ENCODE measurements at places on chromosomes 16 and 17.

DNA sequence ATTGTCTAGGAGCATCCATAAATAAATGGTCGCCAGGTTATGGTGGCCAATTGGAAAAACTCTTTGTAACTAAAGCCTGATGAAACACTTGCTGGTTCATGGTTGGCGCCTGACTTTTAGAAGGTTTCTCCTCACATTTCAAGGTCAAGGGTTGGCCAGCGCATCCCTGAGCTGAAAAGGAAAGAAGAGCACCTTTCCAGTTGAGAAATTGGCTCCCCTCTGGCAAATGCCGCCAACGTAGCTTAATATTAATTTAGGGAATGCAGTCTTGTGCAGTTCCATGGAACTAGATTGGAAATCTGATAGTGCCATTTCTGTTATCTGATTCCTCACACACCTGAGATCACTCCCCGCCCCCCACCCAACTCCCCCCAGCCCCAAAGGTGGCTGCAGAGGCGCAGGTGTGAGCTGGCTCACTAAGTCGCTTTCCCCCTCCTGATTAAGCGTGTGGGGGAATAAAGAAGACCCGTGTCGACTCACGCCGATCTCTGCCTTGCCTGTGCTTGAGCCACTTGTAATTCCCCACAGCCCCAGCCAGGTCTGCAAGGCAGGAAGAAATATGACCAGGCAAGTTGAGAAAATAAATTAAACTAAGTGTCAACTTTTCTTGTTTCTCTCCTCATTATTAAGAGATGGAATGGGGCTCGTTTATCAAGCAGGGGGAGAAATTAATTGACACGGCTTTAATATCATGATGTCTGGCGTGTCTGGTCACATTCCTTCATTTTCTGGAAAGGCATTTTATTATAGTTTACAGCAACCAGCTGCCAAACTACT, 157.7 kb downstream of the CCDC182 start:
- no peak for DNase-seq

DNA sequence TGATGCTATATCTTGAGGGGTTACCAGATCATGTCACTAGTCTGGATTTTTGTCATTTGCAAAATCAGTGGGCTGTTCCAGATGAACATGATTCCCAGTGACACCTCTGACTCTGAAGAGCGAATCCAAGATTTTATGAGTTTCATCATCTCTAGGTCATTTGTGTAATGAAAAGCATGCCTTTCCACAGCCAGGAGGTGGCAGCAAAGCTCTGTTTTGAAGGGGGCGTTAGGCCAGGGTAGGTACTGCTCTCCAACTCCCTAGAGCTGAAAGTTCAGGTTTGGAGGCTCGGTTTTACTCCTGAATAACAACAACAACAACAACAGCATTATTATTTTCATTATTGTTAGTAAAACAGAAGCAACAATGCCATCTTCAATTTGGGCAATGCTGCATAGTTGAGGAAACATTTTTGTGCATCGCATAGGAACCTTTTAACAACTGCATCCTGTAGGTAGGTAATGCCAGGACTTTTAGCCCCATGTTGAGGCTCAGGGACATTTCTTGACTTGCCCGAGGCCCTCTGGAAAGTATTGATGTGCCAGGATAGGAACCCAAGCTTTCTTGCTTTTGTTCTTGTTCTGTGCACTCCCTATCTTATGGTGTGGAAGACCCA, 77.0 kb downstream of the MYH13 start:
- no peak for DNase-seq

DNA sequence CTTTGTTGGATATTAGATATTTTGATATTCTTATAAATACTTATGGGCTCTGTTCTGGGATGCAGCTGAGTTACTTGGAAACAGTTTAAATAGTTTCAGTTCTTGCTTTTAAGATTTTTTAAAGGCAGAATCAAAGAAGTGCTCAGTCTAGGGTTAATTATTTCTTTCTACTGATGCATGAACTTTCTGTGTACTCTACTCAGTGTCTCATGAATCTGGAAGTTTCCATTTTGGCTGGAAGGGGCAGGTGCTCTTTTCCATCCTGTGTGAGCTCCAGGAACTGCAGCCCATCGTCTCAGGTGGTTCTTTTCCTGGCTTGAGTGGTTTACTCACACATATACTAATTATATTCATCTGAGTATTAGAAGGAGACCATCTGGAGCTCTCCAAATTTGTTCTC, 61.1 kb upstream of the CPHXL start:
- DNase-seq, result no peak

GRCh38 chr17:76735586-76736348, 1.4 kb downstream of the SRSF2 start:
- no peak for DNase-seq

DNA sequence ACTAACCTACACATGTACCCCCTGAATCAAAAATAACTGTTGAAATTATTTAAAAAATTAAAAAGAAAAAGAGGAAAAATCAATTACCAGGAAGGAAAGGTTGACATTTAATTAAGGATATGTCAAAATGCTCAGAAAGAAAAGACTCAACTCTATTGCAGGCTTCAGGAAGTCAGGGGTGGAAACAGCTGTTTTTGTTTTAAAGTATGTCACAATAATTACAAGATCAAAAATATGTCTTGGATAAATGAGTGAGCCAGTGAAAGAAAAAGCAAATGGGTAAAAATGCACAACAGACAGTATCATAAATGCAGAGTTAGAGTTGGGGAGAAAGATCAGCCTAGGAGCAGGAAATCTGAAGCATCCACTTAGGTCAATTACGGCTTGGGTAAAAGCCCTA, 146.0 kb downstream of the CDH11 start:
- no peak for DNase-seq

- DNase-seq, result no peak
Measured at GRCh38 chr17:57668332-57668731, 76.8 kb downstream of the CCDC182 start.

- DNase-seq, result no peak
Measured at GRCh38 chr17:57368637-57369336, 112.5 kb downstream of the MSI2 start.

All from NCI-H2081 (cell line).